Common myeloid progenitor, CD34-positive (primary cell): ENCODE measurements at places on chromosomes 11 and 22.

DNA sequence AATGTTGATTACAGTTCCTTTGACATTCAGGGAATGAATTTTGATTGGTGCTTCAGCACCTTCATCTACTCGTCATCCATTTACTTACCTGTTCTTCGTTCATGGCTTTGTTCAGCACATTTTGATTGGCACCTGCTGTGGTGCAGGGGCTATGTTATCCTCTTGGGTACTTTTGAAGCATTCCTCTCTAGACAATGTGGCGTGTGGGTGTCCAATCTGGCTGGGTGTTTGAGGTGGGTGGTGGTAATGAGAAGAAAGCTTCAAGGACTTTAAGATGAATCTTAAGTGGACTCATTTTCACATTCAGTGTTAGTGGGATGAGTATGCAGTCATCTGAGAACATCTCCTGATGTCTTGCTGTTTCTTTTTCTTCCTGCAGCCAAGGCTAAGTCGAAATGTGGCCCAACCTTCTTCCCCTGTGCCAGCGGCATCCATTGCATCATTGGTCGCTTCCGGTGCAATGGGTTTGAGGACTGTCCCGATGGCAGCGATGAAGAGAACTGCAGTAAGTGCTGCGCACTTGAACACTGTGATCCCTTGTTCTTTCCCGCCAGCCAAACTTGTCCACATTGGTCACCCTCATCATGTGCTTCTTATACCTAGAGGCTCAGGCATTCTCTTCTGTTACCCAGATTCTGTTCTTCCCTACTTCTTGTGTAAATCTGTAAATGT is 137.5 kb downstream of the LDLRAD3 start:
- no peak for DNase-seq

GRCh38 chr11:133961890-133962289 is 5.1 kb upstream of the IGSF9B start:
- DNase-seq: no peak

- peak; percentile 11 for DNase-seq
Observed at GRCh38 chr11:15988016-15988550, 368.3 kb downstream of the SOX6 start.

- no peak for DNase-seq
Observed at GRCh38 chr11:9489080-9489765, 28.4 kb downstream of the ZNF143 start.

DNA sequence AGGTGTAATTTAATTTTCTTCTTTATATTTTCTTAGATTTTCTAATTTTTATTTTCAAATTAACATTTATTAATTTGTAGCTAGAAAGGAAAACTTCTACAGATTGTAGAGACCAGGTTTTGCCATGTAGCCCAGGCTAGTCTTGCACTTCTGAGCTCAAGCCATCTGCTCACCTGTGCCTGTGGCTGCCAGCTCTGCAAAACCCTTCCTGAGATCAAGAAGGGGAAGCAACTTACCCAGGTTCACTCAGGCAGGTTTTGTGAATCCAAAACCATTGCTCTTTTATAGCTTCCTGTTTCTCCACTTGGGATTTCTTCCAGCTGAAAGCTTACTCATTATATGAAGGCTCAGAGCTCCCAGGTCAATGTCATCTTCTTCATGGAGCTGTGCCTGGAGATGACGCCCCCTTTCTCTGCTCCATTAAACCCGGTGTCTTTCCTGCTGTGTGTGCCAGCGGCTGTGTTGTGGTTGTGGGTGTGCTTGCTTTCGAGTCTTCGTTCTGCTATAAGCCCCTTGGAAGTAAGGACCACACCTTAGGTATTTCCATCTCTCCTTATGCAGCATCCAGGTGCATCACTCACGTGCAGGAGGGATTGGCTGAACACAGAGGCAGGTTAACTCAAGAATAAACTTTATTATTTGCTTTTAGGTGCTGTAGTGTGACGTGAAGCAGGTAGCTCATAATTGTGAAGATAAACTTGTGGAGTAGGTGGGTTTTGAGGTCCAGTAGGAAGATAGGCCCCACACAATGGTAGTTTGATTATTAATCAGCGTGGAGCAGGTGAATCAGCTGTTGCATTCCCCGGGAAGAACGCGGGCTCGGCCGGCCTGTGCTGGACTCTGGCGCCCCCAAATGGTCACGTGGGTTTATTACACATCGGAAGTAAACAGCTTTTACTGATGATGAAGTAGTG is 42.2 kb upstream of the INCENP start:
- DNase-seq: peak; percentile 67

DNA sequence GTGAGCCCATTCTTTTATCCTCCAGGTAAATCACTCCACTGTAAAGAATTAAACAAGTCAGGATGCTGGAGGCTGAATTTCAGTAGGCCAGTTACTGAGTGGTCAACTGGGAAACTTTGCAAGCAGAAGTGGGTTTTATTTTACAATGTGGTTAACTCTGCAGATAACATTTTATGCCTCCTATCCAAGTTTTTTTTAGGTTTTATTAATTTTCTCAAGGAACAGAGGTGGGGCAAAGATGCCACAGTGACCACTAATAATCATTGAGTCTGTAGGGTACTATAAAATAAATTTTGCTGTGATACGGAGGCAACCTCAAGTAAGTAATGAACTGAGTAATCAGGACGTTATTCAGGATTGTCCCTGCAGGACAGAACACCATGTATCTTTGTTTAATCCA is 599.9 kb downstream of the METTL15 start:
- DNase-seq: no peak

- DNase-seq: no peak
Observed at GRCh38 chr22:27535452-27535851, 266.1 kb downstream of the MN1 start.

GRCh38 chr11:35214226-35214770 is 75.3 kb downstream of the CD44 start:
- no peak for DNase-seq

- DNase-seq: no peak
Observed at GRCh38 chr11:75432911-75433321, at the start of gene KLHL35. TSS of gene KLHL35 (minus strand) at chr11:75433203. CDS start at chr11:75430629, 2,574 bp downstream.

- no peak for DNase-seq
Observed at GRCh38 chr11:35146711-35147110, 7.7 kb downstream of the CD44 start.

DNA sequence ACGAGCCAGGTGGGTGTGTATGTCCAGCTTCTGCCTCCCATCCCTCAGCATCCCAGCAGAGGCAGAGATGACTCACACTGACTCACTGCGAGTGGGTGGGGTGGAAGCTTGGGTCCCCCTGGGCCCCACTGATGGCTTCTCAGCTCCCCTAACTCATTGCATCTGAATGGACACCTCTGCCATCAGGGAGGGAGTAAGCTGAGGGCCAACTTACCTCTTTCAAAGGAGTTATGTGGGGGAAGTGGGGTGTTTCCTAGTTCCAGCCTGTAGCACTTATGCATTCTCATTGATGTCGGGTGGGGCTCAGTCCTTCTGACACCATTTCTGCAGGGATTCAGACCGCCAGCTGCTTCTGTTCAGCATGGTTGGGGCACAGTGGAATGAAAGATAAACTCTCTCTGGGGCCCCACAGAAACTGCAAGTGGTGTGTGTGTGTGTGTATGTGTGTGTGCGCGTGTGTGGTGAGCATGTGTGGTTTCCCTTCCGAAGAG is 1425.8 kb downstream of the TBC1D22A start:
- no peak for DNase-seq

- DNase-seq: no peak
Observed at GRCh38 chr11:75212411-75212810, 28.2 kb upstream of the TPBGL start.

DNA sequence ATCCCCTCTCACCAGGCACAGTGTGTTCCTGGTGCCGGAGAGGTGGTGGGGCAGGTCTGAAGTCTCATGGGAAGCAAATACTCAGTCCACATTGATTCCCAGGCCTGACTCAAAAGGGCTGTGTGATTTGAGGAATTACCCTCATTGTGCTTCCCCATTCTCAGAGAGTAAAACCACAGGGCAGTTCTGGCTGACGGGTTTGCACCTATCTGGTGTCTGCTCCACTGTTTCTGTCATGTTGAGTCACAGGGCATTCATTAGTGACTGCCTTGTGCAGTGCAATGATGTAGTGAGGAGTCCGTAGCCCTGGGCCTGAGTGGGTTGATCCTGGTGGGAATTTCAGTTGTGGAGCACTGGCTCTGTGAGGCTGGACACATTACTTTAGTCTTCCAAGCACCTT is 85.2 kb upstream of the ARHGAP20 start:
- DNase-seq: peak; percentile 95

DNA sequence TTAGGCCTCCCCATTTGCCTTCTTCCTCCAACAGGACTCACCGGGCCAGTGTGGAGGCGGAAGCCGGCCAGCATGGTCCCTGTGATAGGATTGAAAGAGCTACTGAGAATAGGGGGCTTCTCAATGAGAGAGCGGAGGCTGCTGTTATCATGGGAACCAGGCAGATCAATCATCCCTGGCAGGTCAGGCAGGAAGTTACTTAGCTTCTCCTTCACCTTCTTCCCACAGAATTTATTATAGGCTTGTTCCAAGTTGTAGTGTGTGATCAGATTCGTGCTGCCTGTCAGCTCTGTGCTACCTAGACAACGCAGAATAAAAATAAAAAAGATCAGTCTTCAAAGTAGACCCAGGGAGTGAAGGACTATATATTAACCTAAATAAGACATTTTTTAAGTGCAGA is 7.1 kb downstream of the MED19 start:
- no peak for DNase-seq

GRCh38 chr11:86577644-86578636 is 94.5 kb downstream of the ME3 start:
- no peak for DNase-seq

DNA sequence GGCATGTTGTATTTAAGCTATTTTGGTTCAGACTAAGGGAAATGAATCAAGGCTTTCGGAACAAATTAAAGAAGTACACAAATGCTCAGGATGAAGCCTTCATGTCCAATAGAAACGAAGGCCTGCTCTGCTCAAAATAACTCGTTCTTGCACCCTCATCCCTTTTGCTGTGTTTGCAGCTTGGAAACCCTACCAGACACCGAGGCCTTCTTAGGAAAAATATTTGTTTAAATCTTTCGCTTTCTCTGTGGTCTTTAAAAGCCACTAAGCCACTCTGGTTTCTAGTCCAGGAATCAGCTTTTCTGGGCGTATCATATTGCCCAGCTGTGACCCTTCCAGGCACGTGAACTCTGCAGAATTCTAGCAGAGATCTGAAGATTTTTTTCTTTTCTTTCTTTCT is 60.9 kb upstream of the HSPA8 start:
- DNase-seq: no peak

GRCh38 chr11:76147106-76147740 is 59.1 kb downstream of the WNT11 start:
- no peak for DNase-seq

GRCh38 chr22:36175892-36176291 is 15.3 kb upstream of the APOL3 start:
- DNase-seq: no peak

DNA sequence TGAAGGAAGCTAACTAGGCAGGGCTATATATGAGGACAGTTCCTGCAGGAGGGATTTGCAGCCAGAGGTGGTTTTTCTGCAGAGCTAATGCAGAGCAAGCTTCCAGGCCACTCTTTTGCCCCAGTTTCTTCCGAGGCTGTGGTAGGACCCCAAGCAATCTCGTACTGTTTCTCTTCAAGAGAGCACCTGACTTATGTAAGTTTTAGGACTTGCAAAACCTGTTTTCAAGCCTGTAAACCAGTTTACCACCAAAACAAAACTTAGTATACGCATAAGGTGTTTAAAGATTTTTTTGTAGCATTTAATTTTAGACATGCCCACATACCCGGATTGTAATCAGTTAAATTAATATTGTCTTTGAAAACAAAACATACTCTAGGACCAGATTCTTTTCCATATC is 7.7 kb upstream of the APLP2 start:
- DNase-seq: no peak

DNA sequence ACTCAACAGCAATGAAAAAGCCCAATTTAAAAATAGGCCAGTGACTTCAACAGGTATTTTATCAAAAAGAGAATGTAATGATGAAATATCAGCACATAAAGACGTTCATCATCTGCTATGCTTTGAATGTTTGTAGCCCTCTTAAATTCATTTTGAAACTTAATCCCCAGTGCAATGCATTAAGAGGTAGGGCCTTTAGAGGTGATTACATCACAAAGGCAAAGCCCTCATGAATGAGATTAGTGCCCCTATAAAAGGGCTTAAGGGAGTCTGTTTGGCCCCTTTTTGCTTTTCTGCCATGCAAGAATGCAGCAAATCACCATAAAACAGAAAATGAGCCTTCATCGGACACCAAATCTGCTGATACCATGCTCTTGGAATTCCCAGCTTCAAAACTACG is 637.0 kb downstream of the DLG2 start:
- DNase-seq: no peak

- no peak for DNase-seq
Observed at GRCh38 chr11:18491924-18492323, 34.8 kb downstream of the TSG101 start.

- DNase-seq: no peak
Observed at GRCh38 chr11:88043149-88043548, 132.1 kb downstream of the RAB38 start.

- peak; percentile 7 for DNase-seq
Observed at GRCh38 chr11:21343204-21343603, 673.8 kb downstream of the NELL1 start.

- no peak for DNase-seq
Observed at GRCh38 chr22:49904040-49904369, 14.2 kb downstream of the ALG12 start.

DNA sequence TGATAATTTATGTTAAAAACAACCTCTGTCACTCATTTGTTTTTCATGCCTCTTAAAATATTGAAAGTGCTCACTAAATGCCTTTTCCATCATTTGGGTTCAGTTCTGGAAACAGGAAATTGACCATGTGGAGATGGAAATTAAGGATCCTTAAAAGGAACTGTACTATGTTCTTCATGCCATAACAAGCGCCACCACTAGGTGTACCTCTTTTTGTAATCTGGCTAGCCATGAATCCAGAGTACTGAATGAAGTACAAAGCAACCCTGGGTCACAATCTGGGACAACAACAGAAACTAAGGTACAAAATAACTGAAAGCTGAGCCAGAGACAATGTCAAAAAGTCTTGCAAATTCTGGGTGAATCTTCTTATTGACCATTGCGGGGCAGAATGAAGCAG is 559.1 kb downstream of the FAM181B start:
- DNase-seq: no peak

DNA sequence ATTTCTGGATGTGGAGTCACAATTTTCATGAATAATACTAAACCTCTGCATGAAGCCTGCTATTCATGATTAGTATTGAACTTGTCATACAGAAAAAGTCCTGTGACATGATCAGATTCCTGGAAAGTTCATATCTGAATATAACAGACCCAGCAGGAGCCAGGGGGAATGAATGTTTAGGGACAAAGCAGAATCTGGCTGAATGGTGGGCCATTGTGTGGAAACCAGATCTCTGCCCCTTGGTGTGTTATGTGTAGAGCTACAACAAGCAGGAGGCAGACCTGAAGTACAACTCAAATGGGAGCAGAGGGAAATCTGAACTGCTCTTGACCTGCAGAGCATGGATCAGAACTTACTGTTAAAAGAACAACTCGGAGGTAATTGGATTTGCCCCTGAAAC is 30.3 kb downstream of the KREMEN1 start:
- no peak for DNase-seq

DNA sequence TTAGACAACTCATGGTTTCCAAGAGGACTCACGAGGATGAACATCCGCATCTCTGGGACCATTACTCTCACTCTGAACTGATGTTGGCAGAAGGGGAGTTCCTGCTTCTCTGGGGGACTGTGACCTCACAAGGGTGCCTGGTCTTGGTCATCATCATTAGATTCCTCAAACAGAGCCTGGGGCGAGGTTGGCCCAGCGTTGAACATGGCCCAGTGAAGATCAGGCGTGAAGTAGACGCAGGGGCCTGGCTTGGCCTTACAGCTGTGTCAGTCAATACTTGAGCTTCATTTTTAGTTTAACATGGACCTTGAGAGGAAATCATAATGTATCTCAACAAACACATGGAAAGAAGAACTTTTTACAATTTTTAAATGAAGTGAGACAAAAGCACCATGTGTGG is 617.1 kb downstream of the BRD1 start:
- DNase-seq: no peak
